ENCODE measurements at places on chromosomes 1 and 21.

- no peak for DNase-seq
Measured at GRCh38 chr1:232162001-232162400, 467.9 kb downstream of the SIPA1L2 start.

GRCh38 chr1:25197982-25198662 lies 34.2 kb downstream of the SYF2 start:
- DNase-seq, result no peak

DNA sequence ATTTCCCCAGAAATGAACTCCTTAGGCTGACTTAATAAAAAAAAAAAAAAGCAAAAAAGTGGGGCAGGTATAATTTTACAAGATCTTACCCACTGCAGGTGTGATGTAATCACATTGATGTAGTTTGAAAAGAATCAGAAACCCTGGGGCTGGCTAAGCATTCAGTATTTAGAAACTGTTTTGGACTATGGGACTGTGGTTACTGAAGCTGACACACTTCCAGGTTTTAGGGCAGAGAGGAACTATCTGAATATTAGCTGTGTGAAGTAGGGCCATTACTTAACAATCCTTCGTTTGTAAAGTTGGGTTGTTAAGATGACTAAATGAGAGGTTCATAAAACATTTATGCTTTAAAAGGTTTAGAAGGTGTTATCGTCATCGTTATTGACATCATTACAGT lies 165.3 kb downstream of the FASLG start:
- peak; percentile 56 for DNase-seq

GRCh38 chr1:70142075-70142474 lies 63.3 kb downstream of the LRRC40 start:
- DNase-seq, result peak; percentile 24

DNA sequence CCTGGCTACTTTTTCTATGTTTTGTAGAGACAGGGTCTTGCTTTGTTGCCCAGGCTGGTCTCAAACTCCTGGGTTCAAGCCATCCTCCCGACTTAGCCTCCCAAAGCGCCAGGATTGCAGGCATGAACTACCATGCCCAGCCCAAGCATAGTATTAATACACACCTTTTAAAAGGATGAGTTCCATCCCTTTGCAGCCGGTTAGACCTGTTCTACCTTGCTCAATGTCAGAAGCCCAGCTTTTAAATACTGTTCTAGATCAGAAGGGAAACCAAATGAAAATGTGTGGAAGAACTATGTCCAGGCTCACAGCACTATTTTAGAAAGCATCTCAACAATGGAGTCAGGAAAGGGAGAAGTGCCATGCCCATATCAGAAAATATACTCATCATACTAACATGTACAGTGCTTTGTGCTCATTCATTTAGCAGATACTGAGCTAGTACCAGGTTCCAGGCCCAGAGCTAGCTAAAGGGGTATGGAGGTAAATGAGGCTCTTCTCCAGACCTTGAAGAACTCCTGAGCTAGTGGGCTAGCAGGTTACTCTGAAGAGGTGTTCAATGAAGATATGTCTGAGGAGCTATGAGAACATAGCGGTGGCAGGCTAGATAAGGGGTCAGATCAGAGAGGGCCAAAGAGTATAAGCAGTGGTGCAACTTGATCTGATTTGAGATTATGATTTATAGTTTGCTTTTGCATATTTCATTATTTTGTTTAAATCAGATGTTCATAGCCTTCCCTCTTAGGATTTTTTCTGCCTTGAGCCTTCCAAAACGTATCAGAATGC lies 78.2 kb downstream of the RNF220 start:
- no peak for DNase-seq

GRCh38 chr21:42724226-42724920 lies 71.0 kb downstream of the PDE9A start:
- DNase-seq, result peak; percentile 83

- DNase-seq, result no peak
Measured at GRCh38 chr1:79052829-79053449, 46.4 kb upstream of the ADGRL4 start.

GRCh38 chr1:78032996-78033796 lies 12.6 kb upstream of the GIPC2 start:
- DNase-seq, result no peak

- no peak for DNase-seq
Measured at GRCh38 chr1:175540896-175541645, 202.3 kb downstream of the TNR start.

DNA sequence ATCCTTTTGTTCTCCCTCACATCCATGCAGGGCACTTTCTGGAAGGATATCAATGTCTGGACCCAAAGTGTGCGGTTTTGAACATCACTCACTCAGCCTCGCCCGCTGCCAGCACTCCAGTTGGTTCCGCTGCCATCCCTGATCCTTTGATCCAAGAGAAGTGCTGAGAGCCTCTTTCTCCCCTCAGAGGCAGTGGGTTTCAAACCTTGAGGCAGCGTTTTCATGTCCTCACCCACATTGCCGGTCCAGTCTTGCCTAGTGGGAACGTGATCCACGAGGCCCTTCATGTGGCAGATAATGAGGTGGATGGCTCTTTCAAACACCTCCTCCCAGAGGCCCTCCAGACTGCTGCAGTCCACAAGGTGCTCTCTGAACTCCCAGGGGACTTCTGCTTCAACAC lies 122.2 kb downstream of the ACTL8 start:
- DNase-seq, result no peak

GRCh38 chr1:78447086-78447485 lies 43.7 kb upstream of the PTGFR start:
- no peak for DNase-seq

GRCh38 chr1:35642471-35642955 lies 1.2 kb upstream of the PSMB2 start:
- DNase-seq, result no peak

GRCh38 chr21:15192243-15192642 lies 127.4 kb upstream of the NRIP1 start:
- DNase-seq, result no peak

DNA sequence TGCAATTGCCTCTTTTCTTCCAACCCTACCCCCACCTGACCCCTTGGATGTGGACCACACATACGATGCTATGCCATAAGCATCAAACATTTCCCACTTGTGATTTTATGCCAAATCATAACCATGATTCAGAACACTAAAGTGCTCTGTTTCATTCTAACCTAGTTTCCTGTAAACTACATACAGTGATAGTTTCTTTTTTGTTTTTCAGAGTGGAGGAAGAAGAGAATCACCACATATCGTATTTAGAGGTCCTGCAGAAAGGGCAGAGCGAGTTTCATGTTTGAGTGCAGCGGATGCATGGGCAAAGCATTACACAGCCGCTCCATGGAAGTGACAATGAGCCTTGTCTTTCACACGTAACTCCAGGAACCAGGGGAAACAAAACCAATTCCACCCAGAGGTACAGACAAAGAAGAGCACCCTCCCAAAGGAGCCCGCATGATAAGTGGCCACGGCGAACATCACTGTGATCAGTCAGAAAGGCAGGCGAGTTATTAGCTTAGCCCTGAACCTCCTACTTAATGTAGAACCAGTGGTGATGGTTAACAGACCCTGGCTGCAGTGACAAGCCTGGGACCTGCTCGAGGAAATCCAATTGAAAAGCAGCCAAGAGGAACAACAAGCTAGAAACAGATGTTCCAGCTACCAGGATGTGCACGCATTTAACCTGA lies 64.0 kb upstream of the ZNF281 start:
- DNase-seq, result no peak

- DNase-seq, result no peak
Measured at GRCh38 chr1:154441241-154441888, 36.2 kb downstream of the IL6R start.

DNA sequence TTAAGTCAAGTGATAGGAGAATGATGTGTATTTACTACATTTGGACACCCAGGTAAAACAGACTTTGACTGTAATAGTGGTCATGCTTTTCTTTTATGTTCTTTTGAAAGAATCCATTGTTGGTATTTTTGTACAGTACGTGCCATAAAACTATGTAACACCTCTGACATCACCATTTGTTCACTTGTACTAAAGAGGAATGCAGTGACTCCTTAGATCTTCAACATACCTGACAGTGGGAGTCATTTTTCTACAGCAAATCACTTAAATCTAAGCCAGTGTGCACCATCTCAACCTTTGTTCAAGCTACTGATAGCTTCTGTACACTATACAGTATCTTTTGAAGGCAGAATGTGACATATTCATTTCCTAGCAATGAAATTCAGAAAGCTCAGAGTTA lies 6.3 kb upstream of the PLD5 start:
- peak; percentile 13 for DNase-seq

GRCh38 chr1:119101563-119101962 lies 38.9 kb downstream of the WARS2 start:
- peak; percentile 88 for DNase-seq

- peak; percentile 16 for DNase-seq
Measured at GRCh38 chr21:29477347-29477746, 178.6 kb downstream of the BACH1 start.

DNA sequence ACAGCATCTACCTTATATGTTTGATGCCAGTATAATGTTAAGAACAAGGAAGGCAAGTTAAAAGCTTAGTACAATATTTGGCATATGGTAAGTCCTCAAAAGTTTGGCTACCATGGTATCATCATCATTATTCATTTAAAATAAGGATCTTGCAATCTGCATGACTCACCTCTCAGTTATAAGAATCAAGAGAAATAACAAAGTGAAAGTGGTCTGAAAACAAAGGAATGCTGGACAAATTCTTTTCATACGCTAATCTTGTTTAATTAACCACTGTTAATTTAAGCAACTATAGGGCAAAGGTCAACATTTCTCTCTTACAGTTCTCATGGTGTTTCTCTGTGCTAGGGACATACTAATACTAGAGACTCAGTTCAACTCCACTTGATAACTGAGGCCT lies 13.0 kb upstream of the CLDN19 start:
- peak; percentile 28 for DNase-seq

GRCh38 chr1:166972193-166972592 lies 3.1 kb downstream of the ILDR2 start:
- DNase-seq, result no peak

DNA sequence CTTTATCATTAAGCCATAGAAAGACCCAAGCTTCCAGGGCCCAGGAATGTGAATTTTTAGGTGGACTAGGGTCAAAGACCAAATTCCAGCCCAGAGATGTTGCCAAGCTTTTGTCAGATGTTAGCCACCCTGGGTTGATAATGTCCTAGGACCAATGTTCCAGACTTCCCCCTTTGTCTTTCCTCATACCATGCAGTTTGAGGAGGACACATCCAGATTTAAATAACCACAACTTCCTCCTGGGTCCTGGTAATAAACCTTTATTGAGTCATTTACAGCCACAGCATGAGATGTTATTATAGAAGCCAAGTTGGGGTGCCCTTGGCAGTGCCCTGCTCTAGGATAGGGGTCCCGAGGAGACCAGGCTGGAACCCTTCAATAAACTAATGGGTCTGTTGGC lies 5.9 kb downstream of the TNR start:
- no peak for DNase-seq

DNA sequence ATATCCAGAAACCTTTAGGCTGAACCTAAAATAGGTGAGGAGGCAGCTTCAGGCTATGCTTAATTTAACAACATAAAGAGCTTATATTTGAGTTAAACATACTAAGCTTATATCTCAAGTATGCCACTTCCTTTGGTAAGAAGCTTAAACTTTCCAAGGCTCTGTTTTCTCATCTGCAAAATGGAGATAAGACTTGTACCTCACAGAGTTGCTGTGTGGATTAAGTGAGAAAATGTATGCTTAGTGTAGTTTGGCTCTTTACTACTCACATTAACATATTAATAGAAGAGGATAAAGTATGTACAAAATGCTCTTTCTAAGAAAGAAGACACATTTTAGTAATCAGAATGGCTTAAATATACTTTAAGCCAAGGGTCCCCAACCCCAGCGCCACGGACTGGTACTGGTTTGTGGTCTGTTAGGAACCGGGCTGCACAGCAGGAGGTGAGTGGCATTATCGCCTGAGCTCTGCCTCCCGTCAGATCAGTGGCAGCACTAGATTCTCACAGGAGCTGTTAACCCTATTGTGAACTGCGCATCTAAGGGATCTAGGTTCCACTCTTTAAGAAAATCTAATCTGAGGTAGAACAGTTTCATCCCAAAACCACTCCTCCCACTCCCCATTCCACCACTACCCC lies 77.2 kb downstream of the HS2ST1 start:
- no peak for DNase-seq

- no peak for DNase-seq
Measured at GRCh38 chr1:105686874-105687690, 1369.4 kb upstream of the PRMT6 start.

- peak; percentile 86 for DNase-seq
Measured at GRCh38 chr1:201649761-201650622, 111.1 kb downstream of the NAV1 start.

DNA sequence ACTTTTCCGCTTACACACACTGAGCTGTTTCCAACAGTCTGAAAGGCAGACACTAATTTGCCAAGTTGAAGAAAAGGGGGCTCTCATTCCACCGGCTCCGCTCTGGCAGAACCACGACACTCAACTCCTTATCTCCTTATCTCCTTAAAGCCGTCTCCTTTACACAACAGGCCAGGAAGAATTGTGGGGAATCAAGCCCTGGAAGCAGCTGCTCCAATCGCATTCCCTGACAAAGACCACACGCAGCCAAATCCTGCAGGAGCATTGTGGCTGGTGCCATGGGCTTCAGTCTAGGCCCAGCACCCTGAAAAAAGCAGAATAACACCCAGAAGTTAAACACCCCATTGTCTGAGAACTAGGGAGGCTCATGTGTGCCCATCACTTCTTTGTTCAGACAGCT lies 24.1 kb downstream of the SUSD4 start:
- no peak for DNase-seq

- DNase-seq, result no peak
Measured at GRCh38 chr1:29286194-29286767, 50.0 kb downstream of the PTPRU start.

DNA sequence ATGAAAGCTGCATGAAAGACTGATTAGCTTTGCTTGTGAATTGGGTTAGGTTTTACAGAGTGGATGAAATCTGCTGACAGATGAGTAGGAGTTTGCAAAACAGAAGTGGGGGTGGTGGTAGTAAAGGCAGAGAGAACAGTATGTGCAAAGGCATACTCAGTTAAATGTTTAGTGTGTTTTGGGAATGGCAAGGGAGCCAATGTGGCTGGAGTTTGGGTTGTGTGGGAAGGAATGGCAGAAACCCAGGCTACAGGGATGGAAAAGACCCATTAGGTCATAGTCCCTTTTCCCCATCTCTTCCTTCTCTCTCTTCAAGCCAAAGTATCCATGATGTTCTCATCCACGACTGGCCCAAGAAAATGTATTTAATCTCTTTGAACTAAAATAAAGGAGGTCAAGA lies 362.2 kb upstream of the LYPLAL1 start:
- DNase-seq, result no peak
